ENCODE measurements at places on chromosomes 12 and 14.

DNA sequence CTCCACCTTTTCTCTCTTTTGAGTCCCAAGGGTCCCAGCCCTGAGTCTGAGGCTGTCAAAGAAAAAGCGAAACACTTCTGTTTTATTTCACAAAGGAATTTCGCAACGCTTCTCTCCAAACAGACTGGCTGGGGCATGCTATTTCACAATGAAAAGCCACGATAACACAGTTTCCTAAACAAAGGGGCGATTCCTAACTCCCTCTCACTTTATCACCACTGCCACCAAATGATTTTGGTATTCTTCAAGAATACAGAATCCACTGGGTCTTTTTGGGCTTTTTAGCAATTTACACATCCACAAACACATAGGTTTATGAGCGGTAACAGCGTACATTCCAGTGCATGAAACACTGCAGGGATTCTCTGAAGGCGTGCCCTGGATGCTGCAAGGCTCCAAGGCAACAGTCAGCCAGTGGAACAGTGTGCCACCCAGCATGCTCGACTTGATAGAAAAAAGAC is 161.2 kb downstream of the DAD1 start:
- peak; percentile 27 for DNase-seq

- no peak for DNase-seq
These were observed 139.4 kb upstream of the CNTN1 start for GRCh38 chr12:40552868-40553267.

- peak; percentile 70 for DNase-seq
These were observed 153.5 kb downstream of the KCNA5 start for GRCh38 chr12:5197131-5197530.

DNA sequence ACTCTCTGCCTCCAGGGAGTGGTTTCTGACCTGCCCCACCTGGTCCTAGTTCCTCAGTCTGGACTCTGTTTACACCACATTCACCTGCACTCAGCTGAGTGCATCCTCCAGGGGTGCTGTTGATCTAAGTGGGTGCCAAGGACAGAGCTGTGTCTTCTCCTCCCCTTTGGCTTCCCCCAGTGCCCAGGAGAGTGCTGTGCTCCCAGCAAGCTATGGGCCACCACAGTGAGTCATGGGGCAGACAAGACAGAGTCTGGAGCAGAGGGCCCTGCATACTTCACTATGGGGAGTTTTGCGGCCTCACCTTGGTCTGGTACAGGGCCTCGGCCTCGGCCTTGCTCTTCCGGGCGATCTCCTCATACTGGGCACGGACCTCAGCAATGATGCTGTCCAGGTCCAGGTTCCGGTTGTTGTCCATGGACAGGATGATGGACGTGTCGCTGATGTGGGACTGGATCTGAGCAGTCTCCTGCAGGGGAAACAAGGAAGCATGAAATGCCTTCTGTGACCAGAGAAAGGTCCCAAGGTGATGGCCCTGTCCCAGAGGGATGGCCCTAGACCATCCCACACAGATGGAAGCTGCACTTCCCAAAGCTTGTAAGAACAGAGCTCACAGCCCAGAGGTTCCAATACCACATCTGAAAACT is 4.9 kb downstream of the KRT73 start:
- DNase-seq: no peak
